Activated CD4-positive, alpha-beta T cell treated with anti-CD3 and anti-CD28 coated beads, Interleukin-2, Interleukin-4, amounts not matched to agents 100 ng/mL and 50 ng/mL, durations not matched to agents 16 hours and 8 hours (primary cell): ENCODE measurements at places on chromosomes 4 and X.

GRCh38 chrX:69807400-69807799 is 191.5 kb downstream of the EDA start:
- DNase-seq = no peak

DNA sequence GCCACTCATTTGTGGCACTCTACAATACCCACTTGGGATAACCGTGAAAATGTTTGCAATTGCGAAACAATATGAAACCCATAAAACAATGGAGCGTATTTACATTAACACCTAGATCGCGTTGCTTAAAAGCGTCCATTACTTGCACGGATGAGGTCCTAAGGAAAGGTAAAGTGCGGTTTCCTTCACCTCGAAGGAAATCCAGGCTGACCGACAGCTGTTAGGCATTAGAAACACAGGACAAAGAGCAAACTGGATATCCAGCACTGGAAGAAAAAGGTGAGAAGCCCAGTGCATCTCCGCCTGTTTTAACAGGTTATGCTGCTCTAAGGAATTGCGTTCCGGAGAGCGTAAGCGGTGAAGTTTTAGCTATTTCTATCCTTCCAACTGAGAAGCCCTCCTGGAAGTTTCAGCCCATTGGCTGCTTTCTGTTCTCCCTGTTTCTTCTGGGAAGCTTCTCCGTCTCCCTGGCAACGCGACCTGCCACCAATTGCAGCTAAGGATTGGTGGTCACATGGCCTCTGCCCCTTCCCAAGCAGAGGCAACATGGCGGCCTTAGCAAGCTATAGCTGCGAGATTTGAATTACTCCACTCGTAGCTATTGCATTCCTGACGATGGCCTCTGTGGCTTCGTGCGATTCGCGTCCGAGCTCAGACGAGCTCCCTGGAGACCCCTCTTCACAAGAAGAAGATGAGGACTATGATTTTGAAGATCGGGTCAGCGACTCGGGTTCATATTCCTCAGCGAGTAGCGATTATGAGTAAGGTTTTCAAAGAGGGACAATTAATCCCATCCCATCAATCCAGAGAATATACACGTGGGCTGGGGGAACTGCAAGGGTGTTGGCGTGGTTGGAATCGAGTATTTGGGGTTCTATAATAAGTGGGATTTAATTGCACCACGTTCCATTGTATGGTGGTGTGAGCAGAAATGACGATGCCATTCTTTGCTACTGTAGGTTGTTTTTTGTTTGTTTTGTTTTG is at the start of gene INTU:
Gene INTU (plus strand): TSS at position 538 of the 984 bp plus-strand sequence. CDS start 78 bp downstream, at position 616.
- peak; percentile 63 for DNase-seq

- DNase-seq = peak; percentile 2
Observed at GRCh38 chr4:123776267-123776666, 379.7 kb downstream of the SPRY1 start.

DNA sequence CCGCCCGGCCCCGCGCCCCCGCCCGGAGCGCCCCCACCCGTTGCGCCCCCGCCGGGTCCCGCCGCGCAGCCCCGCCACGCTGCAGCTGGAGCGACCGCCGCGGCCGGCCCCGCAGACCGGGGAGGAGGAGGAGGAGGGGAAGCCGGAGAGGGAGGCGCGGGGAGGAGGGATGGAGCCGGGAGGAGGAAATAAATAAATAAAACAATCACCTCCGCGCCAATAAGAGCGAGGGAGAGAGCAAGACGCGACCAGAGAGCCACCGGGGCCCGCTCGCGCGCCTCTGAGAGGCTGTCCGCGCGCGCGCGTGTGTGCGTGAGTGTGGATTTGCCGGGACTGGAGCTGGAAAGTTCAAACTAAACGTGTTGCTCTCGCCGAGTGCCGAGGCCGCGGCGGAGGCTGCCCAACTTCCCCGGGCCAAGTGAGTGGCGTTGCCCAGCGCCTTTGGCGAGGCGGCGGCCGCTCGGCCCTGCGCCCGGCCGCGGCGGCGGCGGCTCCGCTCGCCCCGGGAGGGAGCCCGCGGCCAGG is 2184.4 kb upstream of the TENM3 start:
- DNase-seq = no peak

GRCh38 chrX:39477031-39477761 is 620.6 kb downstream of the BCOR start:
- DNase-seq = no peak

- no peak for DNase-seq
Observed at GRCh38 chr4:73740353-73740778, at the start of gene CXCL8. Gene CXCL8 (plus strand): TSS chr4:73740569. CDS start chr4:73740659, 90 bp downstream.

DNA sequence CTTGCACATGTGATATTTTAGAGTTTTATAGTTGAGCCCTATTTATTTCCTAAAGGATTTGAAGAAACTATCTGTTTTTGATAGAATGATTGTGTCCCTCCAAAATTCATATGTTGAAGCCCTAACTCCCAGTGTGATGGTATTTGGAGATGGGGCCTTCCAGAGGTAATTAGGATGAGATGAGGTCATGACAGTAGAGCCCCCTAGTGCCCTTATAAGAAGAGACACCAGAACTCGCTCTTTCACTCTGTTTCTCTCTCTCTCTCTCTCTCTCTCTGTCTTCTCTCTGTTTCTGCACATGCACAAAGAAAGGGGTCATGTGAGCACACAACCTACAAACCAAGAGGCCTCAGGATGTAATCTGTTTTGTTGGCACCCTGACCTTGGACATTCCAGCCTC is 921.9 kb upstream of the DIAPH2 start:
- no peak for DNase-seq

DNA sequence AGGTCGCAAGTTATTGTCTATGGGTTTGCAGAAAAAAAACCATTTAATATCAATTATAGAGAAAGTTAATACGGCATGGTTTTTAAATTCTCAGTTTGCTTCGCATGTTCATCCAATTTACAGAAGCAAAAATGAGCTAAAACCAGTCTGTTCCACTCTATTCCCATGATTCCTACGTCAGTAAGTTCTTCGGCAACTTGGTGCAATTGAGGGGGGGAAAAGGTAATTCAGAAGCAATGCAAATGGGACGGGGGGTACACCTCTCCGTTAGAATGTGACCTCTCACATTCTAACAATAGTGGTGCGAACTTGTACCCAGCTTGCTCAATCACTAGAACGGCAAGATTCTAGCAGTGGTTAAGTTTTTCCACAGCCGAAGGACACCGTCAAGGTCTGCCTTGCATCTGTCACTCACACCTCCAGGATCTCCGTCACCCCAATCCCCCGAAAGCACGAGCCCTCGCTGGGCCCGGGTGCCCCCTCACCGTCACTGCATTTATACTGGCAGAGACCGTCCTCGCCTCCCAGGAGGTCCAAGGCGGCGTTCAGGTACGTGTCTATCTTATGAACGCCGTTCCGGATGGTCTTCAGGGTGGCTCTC is 653 bp downstream of the PLA2G12A start:
- DNase-seq = peak; percentile 4

GRCh38 chrX:148929686-148930085 is 429.3 kb downstream of the AFF2 start:
- DNase-seq = no peak

DNA sequence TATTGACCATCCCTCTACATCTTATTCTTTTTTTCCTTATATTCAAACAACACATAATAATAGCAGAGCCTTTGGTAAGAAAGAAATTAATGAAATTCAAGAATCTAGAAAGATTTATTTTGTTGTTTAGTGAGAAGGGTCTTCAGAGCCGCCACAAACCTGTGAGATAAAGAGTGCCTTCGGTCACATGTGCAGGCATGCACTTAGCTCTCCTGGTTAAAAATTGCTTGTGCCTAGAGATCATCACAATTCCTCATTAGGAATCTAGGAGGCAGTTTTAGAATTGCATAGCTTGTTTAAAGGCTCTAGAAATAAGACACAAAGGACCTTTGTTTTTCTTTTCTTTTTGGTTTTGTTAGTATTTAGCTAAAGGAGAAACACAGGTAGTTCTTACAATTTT is 1948.4 kb upstream of the IGFBP7 start:
- DNase-seq = no peak

DNA sequence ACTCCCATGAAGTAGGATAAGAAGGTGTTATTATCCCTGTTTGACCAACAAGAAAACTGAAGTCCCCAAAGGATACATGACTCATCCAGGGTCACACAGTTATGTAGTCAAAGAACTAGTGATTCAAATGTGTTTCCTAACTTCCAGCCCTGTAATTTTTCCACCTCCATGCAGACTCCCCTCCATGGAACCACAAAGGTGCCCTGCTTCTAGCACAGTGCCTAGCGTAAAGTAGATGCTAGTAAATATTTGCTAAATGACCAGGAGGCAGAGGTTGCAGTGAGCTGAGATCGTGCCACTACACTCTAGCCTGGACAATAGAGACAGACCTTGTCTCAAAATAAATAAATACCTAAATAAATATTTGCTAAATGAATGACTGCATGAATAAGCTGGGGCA is 55.8 kb downstream of the FRMPD3 start:
- DNase-seq = no peak

DNA sequence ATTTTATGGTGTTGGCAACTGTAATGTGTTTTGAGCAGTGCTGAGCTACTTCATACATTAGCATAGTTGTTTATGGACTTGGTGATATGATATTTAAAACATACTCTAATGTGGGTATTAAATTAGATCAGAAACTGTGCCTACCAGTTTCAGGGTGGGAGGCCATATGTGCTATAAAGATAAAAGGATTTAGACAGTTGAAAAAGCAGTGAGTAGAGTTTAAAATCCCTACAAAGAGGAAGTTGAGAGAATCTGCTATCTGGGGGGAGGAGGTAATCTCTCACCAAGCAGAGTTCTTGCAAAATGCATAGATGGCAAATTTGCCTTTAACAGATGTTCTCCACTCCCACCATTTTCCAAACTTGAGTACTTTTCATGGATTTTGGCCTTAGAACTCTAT is 154.5 kb downstream of the SPOCK3 start:
- no peak for DNase-seq

GRCh38 chr4:91434631-91435030 is 869.1 kb upstream of the GRID2 start:
- no peak for DNase-seq

DNA sequence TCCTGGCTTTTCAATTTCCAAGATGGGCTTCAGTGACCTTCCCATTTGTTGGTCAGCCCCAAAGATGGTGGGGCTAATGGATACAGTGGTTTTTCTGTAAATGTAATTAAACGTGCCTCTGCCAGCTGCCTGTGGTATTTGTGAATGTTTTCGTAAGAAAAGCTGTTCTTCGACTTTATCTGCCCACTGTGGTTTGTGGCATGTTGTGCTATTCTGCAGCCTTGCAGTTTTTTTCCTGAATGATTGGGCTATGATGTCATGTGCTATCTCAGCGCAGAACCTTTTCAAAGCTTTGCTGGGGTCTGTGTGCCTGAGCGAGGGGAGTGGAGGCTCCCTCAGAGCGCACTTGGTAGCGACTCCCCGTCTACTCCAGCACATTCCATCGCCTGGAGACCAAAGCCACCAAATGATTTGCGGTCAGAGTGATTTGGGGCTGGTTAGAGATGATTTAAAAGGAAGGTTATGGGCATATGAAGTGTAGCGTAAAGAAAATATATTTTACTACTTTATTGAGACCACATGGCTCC is 137.5 kb downstream of the PALLD start:
- DNase-seq = peak; percentile 25

- DNase-seq = no peak
Observed at GRCh38 chrX:10107483-10107882, 49.3 kb upstream of the CLCN4 start.

DNA sequence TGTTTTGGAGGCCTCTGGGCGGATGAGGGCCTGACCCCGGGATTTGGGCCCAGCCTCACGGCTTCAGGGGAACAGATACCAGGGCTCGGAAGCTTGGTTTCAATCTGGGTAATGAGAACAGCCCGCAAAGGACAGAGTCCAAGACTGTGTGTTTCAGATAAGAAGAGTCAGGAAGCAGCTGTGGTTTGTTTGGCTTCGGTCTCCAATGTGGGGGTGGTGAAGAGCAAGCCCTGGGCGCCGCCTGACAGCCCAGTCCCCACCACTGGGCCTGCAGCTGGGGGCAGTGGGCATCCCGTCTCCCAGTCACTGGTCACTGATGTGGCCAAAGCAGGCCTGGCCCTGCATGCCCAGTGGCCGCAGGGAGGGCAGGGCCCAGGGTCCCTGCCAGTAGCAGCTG is 9.1 kb downstream of the WFS1 start:
- peak; percentile 37 for DNase-seq

DNA sequence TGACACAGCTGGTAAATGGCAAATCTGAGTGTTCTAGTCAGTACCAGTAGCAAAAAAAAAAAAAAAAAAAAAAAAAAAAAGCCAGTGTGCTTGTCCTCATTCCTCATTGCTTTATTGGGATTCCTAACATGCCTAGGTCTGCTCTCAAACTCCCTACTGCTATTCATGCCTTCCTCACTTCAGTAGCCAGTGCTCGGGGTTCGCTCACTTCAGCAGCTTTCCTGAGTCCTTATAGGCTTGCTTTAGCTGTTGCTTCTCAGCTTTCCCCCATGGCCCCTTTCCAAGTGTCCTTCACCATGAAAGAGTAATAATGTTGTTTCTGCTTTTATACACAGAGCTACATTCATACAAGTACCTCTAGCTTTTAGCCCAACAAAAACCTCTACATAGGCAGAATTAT is 30.8 kb downstream of the SLITRK2 start:
- no peak for DNase-seq

GRCh38 chr4:185892165-185892564 is 80.2 kb upstream of the SORBS2 start:
- no peak for DNase-seq

GRCh38 chrX:106499473-106499872 is 112.3 kb upstream of the RADX start:
- no peak for DNase-seq

DNA sequence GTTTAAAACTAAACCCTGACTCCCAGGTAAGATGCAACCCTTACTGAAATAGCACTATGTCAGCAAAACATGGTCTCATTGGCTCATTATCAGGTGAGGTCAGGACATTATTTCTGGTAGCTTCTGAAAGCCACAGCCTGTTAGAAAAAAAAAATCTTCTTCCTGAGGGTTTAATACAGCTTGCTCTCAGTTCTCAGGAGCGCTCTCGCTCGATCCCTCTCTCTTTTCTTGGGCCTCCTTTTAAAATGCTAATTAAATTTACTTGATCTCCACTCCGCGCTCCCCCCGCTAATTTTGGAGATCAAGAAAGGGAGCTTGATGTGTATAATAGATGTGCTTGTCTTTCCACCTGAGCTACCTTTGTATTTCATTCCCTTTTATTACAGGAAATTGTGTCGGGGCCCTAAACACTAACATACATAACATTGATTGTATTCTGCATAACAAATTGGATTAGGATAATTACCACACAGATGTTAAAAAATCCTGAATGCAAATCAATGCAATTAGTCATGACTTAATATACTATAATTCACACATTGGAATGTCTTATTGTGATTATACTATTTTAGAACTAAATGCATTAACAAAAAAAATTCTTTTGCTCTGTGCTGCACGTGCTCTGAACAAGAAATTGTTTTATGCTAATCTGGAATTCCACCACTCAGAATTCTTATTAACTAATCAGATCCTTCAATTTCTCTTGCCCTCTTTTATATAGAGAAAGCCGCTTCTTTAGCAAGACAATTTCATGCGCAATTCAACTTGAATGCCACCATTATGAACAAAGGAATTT is 101.6 kb upstream of the TEX13D start:
- DNase-seq = no peak

GRCh38 chr4:56531149-56531770 is 25.7 kb downstream of the ARL9 start:
- DNase-seq = no peak
